Central memory CD8-positive, alpha-beta T cell (primary cell): ENCODE measurements at places on chromosomes 7 and 10.

DNA sequence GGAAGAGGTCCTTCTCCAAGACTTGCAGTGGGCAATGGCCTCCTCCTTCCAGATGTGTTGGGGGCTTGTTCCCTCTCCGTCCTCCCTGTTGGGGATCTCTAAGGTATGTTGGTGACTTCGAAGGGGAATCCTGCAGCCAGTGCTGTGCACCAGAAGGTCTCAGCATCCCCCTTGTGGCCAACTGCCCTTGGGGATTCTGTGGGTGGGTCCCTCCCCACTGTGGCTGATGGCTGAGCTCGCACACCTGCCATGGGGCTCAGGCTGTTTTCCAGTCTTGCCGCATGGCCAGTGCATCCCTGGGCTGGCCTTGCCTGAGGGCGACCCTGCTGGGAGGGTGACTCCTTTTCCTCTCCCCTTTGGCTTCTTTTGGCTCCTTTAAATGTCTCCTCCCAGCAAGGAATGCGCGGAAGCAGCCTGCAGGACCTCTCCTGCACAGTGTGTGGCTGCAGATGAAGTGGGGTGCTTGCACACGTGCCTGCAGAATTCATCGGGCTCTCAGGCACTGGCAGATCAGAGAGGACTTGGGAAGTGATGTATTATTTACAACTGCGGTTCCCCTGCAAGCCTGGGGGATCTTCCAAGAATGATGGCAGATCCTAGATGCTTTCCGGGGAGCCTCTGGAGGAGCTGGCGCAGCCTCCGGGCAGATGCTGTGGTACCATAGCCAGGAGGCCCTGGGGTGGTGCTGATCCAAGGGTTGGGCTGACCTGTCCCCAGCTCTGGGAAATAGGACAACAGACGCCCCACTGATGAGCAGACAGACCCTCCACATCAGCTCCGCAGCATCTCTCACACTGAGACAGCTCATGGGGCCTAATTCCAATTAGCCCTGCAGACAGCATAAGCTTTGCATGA lies 410.0 kb downstream of the TCERG1L start:
- DNase-seq, result no peak

- DNase-seq, result no peak
Measured at GRCh38 chr7:74092321-74092963, 8.8 kb downstream of the LIMK1 start.

- DNase-seq, result no peak
Measured at GRCh38 chr10:43871545-43871944, 222.9 kb upstream of the ZNF32 start.

DNA sequence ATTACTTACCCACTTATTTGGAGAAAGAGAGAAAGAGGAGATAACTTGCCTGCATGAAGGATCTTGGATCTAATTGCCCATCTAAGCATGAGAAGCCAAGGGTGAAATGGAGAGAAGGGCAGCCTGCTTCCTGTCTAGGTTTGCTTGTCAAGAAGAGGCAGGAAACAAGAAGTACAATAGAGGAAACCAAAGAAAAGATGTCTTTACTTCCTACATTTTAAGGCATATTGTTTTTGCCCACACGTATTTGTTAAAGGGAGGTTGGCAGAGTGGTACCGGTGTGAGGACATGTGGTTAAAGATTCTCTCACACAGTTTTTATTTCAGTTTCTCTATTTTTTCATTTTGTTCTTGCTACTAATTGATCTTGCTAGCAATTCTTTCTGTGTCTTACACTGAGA lies 6.0 kb upstream of the TAS2R38 start:
- no peak for DNase-seq
